ENCODE measurements at places on chromosomes 5 and 9.

DNA sequence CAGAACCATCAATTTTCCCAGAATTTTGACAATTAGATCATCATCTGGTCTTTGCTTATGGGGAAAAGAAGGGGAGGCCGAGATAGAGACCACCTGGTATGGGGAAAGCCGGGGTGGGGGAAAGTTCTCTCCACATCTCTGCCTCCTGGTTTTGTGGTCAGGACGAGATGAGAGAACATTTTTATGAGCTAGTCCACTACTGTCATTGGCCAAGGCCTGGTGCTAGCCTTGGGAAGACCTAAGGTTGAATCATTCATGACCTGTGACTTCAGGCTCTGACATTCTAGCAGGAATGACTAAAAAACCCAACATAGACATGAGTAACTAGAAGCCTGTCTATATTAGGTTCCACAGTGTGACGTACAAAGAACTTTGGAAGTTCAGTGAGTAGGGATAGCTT lies 135.2 kb downstream of the PTTG1 start:
- DNase-seq = no peak

DNA sequence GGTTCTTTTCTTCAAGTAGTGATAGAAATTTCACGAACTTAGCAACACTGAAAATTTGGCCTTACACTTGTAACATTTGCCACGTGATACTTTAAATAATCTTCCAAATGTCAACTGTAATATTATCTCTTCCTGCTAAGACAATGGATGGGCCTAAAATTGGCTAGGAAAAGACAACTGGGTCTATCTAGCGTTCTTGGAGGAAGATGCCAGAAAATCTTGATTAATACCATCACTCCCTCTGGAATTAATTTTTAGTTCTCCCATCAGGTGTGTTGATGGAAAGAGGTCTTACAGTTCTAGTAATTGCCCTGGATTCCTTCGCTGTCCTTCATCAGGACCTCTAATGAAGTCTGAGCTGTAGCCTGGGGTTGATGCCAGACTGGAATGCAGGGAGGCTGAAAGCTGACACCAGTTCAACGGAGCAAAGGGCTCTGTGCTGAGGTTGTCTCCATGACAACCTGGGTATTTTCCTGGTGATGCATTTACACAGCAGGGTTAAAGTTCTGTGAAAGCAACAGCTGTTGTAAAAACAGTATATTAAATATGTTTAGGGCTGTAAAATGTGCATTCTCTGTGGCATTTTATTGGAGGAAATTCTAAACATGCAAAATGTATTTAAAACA lies 92.3 kb downstream of the GAS1 start:
- DNase-seq = no peak

- DNase-seq = no peak
Observed at GRCh38 chr5:131942016-131942415, 3.4 kb downstream of the MEIKIN start.

GRCh38 chr5:134515801-134516200 lies 9.7 kb upstream of the JADE2 start:
- no peak for DNase-seq

GRCh38 chr5:125700380-125700861 lies 722.8 kb upstream of the GRAMD2B start:
- peak; percentile 32 for DNase-seq

DNA sequence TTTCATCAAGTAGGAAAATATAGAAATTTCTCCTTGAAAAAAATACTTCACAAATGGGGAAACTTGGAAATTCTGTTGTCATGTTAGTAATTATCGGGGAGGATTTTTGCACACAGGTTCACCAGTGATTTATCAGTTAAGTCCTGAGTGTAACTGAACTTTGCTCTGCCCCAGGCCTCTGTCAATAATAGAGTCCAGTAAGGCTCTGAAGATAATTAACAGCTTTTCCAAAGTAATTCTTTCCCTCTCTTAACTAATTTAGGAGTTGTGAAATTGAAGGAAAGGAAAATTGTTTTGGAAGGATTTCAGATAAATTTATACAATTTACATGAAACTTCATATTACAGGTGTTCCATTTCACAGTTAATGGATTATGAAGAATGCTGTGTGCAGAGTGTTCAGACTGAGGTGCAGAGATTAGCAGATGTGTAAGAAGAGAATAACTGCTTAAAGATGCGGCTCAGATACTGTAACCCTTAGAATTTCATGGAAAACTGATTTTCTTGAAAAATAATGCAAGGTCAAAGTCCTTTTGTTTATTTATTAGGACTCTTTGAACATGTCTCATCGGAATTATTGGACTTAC lies 2.9 kb upstream of the AGXT2 start:
- no peak for DNase-seq

DNA sequence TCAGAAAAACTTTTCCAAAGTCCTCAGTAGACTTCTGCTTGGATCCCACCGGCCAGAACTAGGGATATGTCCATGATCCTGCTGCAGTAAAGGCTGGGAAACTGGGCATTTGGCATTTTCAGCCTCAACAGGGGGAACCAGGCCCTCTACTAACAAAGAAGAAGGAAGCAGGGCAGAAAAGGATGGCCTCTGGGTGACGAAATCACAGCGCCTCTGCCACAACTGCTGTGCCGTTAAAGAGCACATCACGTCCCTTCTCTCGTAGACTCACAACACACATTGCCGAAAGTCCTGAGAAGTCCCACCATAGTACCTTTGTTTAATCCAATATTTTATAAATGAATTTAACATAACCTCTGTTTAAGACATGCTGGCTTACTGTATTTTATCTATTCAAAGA lies 10.4 kb upstream of the AFAP1L1 start:
- DNase-seq = no peak

GRCh38 chr5:172455087-172455381 lies 709 bp upstream of the SH3PXD2B start:
- DNase-seq = no peak

- DNase-seq = no peak
Observed at GRCh38 chr5:157390551-157391297, 69.3 kb upstream of the NIPAL4 start.

- DNase-seq = no peak
Observed at GRCh38 chr9:96751815-96752214, 26.1 kb downstream of the ZNF510 start.

DNA sequence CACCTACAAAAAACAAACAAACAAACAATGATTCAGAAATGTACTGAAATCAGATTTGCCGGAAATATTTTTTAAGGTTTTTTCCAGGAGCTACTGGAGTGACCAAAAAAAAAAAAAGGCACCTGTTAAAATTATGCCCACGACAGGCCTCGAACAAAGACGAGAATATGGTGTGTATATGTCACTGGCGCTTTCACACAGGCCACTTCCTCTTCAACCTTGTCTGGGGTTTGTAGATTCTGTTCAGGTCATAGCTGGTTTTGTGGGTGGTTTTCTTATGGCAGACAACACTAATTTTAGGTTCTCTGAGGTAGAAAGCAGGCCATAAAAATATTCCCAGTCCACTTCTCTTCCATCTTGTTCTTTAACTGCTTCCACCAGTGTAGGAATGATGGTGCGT lies 7.0 kb downstream of the NDUFB6 start:
- DNase-seq = no peak

- DNase-seq = no peak
Observed at GRCh38 chr5:159343295-159344094, 13.2 kb upstream of the IL12B start.

- no peak for DNase-seq
Observed at GRCh38 chr5:67475489-67475888, 278.9 kb upstream of the CD180 start.

DNA sequence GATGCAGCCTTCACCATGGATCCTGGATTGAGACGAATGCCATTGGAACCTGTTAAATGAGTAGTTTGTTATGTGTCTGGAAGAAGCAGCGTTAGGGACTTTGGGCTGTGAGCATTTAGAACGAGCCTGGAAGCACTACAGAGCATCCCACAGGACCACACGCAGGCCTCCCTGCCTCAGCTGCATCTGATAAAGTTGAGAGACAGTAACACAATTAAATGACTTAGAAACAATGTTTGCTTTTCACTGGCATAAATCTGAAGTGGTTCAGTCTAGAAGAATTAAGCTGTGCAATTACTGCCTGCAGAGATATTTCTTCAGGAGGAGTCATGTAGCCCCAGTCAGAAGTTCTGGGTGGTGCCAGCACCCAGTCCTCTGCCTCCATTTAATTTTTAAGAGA lies 9.8 kb upstream of the TLX3 start:
- DNase-seq = no peak

Data from HAP-1 (cell line).